ENCODE measurements at places on chromosomes 4 and X.

- no peak for DNase-seq
Observed at GRCh38 chr4:168540503-168541265, 43.8 kb downstream of the PALLD start.

DNA sequence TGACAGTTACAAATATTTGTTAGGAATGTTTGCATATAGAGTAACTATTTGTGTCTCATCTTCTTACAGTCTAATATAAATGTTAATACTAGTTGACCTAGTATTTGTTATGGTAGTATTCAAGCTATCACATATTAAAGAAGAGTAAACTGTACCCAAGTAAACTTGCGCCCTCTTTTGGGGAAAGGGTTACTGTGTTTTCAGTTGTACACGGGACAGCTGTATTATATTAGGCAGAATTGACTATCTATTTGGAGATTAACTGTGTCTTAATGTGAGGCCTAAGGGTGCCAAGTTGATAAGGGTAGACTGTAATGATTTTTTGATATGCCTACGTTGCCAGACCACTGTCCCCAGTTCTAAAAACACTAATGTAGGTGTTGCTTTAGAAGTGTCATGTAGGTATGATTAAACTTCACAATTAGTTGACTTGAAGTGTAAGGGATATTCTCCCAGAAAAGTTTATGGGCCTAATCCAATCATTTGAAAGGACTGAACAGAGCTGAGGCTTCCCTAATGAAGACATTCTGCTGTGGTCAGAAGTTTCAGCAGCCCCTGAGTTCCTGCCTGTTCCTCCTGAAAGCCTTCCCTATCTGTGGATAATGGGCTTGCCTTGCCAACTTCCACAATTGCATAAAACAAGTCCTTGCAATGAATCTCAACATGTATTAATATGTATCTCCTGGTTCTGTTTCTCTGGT, 172.8 kb upstream of the CXCL13 start:
- no peak for DNase-seq

- DNase-seq: no peak
Observed at GRCh38 chr4:73832651-73833237, 3.7 kb upstream of the CXCL6 start.

GRCh38 chrX:129945131-129945530, 37.3 kb upstream of the BCORL1 start:
- no peak for DNase-seq

DNA sequence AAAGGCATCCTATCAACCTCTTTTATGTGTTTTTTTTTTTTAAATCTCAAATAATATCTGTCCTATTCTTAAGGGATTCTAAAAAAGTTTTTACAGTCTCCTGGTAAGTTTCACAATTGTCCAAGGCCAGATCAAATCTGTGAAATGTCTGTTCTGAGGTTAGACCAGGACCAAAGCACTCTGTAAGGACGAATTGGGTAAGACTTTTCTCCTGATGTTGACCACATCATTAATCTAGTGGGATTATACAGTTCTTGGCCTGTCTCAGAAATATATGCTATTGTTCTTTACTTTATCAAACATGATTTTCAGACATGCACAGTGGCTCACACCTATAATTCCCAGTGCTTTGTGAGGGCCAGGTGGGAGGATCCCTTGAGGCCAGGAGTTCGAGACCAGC, 45.8 kb upstream of the TMEM131L start:
- DNase-seq: no peak

DNA sequence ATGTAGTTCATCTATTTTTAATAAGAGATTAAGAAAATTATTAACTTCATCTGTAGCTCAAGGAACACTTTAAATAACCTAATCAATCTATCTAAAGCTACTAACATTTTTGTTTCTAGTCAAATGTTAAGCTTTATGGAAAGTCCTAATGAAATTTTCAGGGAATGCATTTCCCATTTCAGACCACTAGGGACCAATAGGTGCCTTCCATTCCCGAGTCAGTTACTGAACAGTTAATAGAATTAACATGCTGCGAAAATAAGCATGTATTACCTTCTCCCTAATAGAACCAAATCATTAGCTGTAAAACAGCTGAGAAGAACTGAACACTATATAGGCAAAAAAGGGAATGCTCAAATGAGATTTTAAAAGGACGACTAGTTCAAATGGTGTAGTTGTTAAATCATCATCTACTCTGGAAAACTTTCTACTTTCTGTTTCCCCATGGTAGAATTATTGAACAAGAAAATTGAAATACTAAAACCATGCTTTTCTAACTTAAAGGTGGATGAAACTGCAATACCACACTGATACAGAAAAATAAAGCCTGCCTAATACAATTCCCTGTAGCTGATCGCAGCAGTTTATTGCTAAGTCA, 22.5 kb downstream of the STX18 start:
- no peak for DNase-seq

GRCh38 chr4:24112466-24112865, 222.6 kb upstream of the PPARGC1A start:
- DNase-seq: no peak

DNA sequence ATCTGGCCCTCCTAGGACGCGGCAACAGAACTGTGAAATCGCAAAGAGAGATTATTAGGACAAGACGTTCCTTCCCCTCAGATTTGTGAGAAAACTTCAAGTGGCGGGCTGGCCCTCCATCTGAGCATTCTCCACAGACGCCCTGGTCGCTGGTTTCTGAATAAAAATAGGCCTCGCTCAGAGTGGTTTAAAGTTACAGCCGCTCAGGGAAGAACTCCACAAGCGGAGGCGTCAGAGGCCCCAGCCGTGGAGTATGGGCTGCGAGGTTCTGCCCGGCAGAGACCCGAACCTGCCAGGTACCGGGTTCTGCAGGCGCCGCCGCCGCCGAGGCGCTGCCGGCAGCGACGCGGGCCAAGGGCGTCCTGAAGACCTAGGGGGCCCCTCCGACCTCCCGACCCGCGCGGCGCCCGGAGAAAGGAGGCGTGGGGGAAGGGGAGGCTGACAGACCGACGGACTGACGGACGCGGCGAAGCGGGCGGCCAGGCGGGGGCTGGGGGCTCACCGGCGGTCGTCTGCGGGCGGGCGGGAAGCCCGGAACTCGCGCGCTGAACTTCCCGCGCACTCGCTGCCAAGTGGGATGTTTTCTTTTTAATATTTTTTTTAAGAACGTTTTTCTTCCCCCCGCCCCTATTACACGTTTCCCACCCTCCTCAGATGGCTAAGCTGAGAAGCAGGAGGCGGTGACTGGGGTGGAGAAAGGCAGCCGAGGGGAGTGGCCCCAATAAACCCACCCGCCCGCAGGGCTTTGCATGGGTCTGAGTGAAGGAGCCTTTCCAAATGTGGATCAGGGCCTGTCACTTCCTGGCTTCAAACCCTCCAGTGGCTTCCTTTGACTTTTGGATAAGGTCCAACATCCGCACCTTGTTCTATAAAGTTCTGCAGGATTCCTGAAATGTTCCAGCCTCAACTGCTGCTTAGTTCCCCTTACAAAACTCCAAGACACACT, at the start of gene PABPC4L:
Gene PABPC4L (minus strand): TSS at position 574 of the 946 bp plus-strand sequence. CDS start 770 bp downstream, outside the sequence.
- no peak for DNase-seq

GRCh38 chrX:139506333-139506732, 24.2 kb upstream of the F9 start:
- DNase-seq: no peak

GRCh38 chr4:16846540-16847117, 51.8 kb downstream of the LDB2 start:
- DNase-seq: no peak

DNA sequence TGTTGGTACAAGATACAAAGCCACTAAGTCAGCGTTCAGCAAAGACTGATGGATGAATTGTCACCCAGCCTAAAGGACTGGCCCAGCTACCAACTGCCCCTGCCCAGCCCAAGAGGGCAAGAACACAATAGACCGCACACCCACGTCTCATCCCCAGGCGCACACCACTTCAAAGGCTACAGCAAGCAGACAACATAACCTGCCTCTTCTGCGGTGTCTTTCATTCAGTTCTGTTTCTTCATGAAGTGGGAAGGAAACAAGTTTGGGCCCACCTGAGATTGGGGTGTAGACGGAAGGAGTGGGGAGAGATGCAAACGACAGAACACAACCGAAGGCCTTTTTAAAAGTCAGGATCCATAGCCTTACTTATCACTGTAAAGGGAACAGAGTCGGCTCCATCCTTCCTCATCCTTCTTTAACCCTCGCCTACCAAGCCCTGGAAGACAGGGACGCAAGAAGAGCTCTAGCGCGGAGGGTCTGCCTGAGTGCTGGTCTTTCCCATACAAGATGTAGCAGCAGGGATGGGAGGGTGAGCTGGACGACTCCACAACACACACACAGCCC, 691 bp downstream of the SCARB2 start:
- DNase-seq: peak; percentile 41

GRCh38 chrX:44265559-44265958, 77.9 kb downstream of the EFHC2 start:
- DNase-seq: no peak

DNA sequence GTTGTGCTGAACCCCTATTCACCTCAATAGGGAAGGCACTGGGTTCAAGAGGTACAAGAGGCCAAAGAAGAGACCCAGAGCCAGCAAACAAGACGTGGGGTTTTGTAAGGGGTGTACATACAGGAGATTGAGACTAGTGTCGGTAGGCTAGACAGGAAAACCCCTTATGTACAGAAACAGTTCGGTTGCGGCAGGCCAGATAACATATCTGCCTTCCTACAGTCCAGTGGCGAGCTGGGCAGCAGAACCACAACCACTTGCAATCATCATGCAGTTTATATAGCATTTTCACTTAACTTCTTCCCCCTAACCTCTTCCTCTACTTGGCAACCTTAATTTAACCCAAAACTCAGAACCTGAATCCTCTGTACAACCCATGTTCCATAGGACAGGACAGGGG, 422.2 kb downstream of the PDHA2 start:
- DNase-seq: no peak

DNA sequence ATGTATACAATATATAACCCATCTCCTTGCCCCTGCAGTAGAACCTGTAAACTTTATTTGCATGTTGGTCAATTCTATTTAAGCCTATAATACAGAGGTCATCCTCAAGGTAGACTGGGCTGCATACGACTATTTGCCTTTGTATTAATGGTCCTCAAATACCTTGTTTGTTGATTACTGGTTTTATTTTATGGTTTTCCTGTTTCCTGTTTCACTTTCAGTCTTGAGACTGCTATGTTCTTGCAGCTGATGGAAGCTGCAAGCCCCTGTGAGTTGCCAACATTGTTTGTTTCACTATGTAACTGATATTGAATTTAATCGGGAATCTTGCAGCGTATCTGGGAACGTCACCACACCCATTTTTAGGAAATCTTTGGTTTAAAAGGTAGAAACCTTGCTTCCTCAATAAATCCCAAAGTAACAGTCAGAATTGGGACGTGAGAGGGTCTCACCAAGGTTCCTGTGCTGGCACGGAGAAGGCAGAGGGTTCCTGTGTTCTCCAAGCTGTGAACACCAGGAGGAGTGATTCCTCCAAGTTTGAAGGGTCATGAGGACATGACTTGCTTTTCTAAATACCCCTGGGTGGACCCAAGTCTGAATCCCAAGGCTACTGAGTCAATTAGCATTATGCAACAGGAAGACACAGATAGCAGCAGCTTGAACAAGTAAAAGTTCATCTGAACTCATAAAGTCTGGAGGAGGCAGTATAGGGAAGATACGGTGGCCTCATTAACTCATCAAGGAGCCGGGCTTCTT, 110.6 kb upstream of the PNPLA4 start:
- DNase-seq: no peak

DNA sequence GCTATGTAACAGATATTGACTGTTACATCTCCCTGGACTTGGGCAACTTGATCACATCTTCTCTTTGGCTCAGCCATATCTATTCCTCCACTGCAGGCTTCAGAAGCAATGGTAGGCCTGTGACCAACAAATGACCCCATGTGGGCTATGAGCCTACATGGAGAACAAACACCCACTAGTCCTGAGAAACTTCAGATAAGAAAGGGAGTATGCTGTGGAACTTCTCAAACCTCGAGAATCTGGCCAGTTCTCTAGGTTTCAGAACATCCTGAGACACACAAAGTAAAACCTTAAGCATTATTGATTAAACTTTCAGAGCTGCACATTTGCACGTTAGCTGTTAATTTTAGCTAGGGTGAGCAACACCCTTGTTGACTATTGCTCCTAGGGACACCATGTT, 16.3 kb downstream of the RBMX2 start:
- DNase-seq: no peak

DNA sequence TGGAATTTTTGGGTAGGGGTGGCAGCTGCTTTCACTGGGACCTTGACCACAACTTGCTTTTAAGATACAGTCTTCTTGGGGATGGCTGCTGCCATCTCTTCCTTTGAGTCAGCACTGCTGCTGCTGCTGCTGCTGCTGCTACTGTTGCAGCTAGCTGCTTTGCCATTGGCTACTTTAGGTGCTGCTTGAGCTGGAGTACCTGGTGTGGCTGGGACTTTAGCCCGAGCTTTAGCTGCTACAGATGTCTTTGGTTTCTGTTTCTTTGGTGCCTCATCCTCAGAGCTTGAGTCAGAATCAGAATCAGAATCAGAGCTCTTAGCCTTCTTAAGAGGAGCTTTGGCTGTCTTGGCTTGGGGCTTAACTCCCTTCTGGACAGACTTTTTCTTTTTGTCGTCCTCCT, 52.2 kb downstream of the FAM9B start:
- DNase-seq: peak; percentile 12

DNA sequence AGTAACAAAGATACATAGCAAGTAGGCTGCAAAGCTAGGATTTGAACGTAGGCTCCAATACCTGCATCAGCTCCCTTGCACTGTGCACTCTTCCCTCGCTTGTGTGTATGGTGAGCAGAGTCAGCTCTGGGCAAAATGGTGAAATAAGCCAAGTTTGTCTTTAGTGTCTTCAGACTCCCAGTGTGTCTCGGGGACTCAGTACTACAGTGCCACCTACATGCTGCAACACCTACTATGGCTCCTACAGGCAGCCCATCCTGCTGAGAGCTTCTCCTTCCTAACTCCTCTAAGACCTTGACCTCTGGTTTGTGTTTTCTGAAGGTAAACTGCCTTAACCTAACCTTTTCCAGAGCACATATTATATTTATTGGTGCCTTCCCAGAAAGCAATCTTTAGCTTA, 42.5 kb downstream of the RTL9 start:
- no peak for DNase-seq

DNA sequence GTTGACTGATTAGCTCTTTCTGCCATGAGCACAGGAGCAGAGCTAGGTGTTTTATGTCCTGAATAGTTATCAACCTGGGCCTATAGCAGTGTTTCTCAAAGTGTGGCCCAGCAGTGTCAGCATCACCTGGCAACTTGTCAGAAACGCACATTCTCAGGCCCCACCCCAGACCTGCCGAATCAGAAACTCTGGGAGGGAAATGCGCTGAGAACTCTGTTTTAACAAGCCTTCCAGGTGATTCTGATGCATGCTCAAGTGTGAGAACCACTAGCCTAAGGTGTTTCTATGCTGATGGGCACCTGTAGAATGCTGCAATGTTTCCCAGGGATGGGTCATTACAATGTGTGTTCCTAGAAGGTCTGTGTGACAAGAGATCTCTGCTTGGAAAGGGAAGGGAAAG, 257.5 kb downstream of the MID1IP1 start:
- DNase-seq: no peak

DNA sequence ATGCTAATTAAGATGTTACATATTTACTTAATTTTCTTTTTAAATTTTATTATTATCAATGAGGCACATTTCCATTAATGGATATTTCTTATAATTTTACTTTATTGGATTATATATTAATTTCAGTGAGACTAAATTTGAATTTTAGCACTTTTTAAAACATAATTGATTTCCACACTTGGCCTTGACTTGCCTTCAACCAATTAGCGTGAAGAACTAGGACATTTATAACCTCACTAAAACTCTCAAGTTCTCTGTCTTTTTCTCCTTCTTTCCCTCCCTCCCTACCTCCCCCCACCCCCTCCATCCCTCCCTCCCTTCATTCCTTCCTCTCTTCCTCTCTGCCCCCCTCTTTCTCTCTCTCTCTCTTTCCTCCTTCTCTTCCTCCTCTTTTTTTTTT, 1618.1 kb downstream of the C4orf33 start:
- DNase-seq: no peak

- no peak for DNase-seq
Observed at GRCh38 chrX:40149286-40150175, 51.8 kb upstream of the BCOR start.
